ENCODE measurements at places on chromosomes 2 and 18.

GRCh38 chr2:99404039-99404796 lies 67.0 kb downstream of the EIF5B start:
- no peak for DNase-seq

DNA sequence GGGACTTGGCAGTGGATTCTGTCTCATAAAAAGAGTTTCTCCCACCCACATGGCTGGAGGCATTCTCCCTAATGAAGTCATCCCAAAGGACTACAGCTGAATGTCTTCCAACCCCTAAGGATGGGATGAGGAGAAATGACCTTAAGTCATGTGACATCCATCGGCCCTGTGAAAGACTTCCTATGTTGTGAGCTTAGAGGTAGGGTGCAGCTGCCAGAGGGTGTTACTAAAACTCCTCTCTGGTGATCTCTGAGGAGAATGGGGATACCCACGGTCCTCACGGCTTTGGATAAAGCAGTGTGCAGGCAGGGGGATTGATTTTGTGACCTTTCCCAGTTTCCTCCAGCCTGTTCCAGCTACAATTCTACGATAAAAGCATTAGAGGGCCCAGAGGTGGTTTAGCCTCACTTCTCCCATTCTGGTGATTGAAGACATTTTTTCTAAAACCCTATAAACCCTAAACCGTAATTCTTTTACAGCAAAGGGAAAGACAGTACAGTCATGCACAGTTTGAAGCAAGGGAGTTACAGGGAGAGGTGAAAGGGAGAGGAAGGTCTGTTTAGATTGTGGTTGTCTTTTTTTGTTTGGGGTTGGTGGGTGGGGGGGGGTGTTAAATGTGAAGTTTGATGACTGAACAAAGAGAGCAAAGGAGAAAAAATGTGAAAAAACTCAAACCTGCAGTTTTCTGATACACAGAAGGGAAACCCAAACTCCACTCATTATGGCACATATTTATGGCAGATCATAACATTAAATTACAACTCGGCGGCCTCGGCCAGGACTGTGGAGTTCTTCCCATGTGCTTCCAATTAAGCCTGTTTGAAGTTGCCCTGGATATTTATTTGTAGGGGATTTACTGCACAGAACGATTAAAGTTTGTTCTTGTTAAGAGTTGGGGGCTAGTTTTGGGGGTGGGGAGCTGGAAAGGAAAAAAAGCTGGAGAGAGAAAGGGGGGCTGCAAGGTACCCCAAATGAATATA lies 26.6 kb upstream of the SLC14A2 start:
- no peak for DNase-seq

DNA sequence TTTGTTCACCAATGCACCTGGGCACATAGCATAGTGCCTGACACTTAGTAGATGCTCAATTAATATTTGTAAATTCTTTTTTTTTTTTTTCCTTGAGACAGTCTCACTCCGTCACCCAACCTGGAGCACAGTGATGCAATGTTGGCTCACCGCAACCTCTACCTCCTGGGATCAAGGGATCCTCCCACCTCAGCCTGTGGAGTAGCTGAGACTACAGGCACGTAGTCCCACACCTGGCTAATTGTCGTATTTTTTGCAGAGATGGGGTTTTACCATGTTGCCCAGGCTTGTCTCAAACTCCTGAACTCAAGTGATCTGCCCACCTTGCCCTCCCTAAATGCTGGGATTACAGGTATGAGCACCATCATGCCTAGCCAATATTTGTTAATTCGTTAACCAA lies 23.2 kb upstream of the LPIN2 start:
- DNase-seq = no peak

GRCh38 chr2:25951071-25951547 lies 31.2 kb downstream of the KIF3C start:
- peak; percentile 89 for DNase-seq

- DNase-seq = no peak
Observed at GRCh38 chr2:72989770-72990556, 72.6 kb downstream of the EMX1 start.

- no peak for DNase-seq
Observed at GRCh38 chr2:105242286-105242993, 897 bp downstream of the GPR45 start.

GRCh38 chr2:163505281-163505680 lies 230.5 kb downstream of the FIGN start:
- no peak for DNase-seq

- DNase-seq = no peak
Observed at GRCh38 chr18:53115876-53116585, 776.0 kb downstream of the DCC start.

GRCh38 chr18:63446266-63446665 lies 24.0 kb upstream of the VPS4B start:
- DNase-seq = no peak

DNA sequence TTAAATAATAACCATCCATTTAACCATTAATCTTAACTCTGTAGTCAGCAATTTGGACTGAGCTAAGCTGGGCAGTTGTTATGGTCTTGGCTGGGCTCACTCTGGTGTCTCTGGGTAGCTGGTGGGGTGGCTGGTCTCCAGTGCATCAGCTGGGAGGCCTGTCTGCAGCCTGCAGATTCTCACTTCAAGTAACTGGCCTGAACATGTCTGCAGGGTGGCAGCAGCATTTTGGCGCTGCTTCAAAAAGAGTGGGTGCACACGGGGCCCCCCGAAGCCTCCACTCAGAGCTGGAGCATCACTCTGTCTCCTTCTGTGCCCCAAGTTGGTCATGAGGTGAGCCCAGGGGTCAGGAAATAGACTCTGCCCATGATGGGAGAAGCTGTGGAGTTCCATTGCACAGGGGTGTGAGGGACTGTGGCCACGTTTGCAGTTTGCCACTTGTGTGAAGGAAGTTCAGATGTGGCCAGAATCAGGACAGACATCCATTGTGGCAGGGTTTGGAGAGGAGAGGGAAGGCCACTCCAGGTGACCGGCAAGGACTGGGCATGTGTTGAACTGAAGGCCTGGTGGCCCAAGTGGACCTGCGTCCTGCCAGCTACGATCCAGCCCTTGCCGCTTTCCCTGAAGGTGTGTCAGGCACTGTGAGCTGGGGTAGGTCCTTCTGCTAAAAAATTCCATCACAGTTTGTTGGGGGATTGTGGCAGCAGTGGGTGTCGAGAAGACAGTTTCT lies 4.9 kb upstream of the ALLC start:
- DNase-seq = no peak

- DNase-seq = peak; percentile 95
Observed at GRCh38 chr2:241637018-241637794, at the start of the genes ATG4B and THAP4. ATG4B (plus strand) TSS chr2:241637693; CDS start chr2:241637715, 22 bp downstream. THAP4 (minus strand) TSS chr2:241637158; CDS start chr2:241637017, 141 bp downstream.

- DNase-seq = no peak
Observed at GRCh38 chr2:210623506-210623905, 67.1 kb downstream of the CPS1 start.

- DNase-seq = no peak
Observed at GRCh38 chr2:49959961-49960553, 805.7 kb upstream of the FSHR start.

- no peak for DNase-seq
Observed at GRCh38 chr2:186891185-186891621, 42.2 kb upstream of the ZSWIM2 start.

- no peak for DNase-seq
Observed at GRCh38 chr2:158578703-158579330, 122.1 kb downstream of the PKP4 start.

DNA sequence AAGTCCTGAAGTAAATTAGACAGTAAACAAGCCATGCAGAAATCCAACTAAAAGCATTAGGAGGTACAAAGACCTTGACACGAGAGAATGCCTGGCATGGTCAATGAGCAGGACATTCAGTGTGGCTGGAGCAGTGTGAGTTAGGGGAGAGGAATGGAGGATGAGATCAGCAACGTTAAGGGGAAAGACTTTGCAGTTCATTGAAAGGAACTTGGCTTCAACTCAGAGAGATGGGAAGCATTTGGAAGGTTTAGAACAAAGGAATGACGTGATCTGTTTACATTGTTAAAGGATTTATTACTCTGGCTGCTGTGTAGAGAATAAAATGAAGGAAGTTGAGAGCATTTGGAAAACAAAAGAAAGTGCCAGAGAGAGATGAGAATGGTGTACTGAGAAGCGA lies 621.3 kb downstream of the XIRP2 start:
- DNase-seq = no peak
